ENCODE measurements at places on chromosomes 5 and 9.

- DNase-seq = no peak
These were observed 479.0 kb downstream of the MTRR start for GRCh38 chr5:8347984-8348383.

DNA sequence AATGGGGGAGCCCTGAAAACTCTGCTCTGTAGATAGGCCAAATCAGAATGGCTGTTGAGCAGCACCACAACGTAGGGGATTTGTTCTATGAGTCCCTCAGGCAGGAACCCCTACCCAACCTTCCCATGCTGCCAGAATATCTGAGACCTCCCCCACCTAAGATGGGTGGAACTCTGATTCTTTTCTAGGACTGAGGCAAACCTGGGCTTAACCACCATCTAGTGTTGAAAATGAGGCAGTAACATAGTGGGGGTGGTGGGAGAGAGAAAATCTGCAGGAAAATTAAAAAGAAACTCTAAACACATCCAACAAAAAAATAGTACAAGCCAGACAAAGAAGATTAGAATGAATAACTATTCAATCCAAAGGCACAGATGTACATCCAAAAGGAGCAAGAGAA, 228.4 kb downstream of the ATPSCKMT start:
- DNase-seq = no peak

GRCh38 chr9:453832-454231, 239.2 kb downstream of the DOCK8 start:
- no peak for DNase-seq

GRCh38 chr5:128241051-128241695, 157.6 kb downstream of the SLC12A2 start:
- DNase-seq = no peak

DNA sequence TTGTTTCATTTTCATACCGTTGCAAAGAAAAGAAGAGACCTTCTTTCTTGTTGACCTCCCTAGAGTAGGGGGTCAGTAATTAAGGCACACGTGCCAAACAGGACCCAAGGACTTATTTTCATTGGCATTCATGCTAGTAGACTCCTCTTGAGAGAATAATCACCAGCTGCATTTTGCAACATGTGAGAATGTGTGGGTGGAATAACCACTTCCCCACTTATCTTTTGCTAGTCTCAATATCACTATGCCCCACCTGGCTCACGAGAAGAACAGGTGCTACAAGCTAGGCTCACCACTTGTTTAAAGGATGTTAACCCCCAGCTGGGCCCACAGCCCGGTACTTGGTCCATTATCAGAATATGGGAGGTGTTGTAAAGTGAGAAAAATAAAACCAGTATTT, 460.7 kb upstream of the MEF2C start:
- no peak for DNase-seq

DNA sequence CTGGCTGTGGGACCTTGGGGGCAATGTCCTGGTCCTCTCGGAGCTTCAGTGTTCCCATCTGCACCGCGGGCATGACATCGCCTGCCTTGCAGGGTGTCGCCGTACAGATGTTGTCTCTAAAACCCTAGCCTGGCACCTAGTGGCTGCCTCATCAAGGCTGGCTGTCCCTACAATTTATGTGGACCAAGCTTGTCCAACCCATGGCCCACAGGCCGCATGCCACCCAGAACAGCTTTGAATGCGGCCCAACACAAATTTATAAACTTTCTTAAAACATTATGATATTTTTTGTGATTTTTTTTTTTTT, 18.3 kb upstream of the ASS1 start:
- DNase-seq = no peak

DNA sequence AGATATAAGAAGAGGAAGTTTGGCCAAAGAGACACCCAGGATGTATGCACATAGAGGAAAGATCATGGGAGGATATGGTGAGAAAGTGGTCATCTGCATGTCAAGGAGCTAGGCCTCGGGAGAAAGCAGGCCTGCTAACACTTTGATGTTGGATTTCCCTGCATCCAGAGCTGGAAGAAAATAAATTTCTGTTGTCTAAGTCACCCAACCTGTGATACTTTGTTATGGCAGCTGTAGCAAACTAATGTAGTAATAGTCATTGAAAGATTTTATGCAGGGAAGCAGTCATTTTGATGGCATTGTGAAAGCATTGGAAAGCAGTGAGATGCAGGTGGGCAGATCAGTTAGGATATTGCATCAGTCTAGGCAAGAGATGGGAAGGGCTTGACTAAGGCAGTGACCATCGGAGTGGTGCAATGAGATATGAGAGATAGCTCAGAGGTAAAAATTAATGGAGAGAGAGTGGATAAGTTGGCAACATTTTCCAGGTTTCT, 24.5 kb upstream of the FOCAD start:
- DNase-seq = no peak

GRCh38 chr9:114000671-114001409, 77.3 kb downstream of the AMBP start:
- DNase-seq = no peak

DNA sequence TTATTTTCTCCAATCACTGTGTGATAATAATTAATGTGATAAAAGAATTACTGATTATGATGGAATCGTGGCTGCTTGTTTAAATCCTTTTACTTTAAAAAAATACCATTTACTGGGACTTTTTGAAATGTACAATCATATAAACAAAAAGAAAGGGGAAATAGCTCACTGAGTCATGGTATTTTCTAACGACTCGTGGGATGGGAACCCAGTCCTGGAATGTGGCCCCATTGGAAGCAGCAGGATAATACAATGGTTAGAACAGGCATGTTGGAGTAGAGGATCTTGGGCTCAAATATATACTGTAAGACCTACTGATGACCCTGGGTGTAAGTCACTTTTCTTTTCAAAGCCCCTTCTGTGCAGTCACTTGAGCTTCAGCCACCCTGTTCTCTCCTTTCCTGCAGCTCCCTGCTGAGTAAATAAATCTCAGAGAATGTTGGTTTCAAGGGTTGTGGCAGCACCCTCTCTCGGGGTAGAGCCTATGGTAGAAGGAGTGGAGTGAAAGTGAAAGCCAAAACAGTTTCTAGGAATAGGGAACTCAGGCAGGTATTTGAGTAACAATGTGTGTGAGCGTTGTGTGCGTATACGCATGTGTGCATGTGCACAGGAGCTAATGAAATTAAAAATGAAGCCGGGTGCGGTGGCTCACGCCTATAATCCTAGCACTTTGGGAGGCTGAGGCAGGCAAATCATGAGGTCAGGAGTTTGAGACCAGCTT, 40.8 kb upstream of the LARP1 start:
- DNase-seq = no peak

- no peak for DNase-seq
These were observed 228.1 kb downstream of the NFIB start for GRCh38 chr9:14085810-14086209.
